ENCODE measurements at places on chromosomes 1 and 21.
A peak's percentile ranks its signal among the peaks of the same experiment; 100 is the strongest.

DNA sequence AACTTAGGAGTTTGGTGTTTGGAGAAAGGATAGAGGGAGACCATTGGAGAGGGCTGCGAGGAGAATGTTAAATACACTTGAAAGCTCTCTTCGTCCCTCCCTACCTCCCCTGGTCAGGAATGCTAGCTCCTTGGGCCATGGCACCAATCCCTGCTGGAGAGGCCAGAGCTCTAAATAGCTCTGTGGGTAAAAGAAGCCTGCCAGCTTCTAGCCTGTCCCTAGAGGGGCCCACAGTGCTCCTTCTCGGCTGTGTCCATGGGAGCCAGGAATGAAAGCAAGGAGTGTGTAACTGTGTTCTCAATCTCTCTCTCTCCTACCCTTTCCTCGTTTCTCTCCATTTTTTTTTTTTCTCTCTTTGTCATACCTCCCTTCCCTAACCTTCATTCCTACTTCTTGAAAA is at the start of gene CCDC190:
Gene CCDC190 (minus strand): TSS at position 75 of the 400 bp plus-strand sequence. CDS start 1,529 bp downstream, outside the sequence.
- no peak for DNase-seq

GRCh38 chr21:17903929-17904639 is 84.9 kb upstream of the C21orf91 start:
- no peak for DNase-seq

- DNase-seq: peak; percentile 71
Observed at GRCh38 chr1:156591432-156592157, at the start of gene NAXE. TSS of gene NAXE (plus strand) at chr1:156591776. CDS start at chr1:156591805, 29 bp downstream.

- DNase-seq: no peak
Observed at GRCh38 chr21:40381111-40381510, 465.8 kb downstream of the DSCAM start.

- no peak for DNase-seq
Observed at GRCh38 chr1:43822040-43822690, 111.4 kb upstream of the ARTN start.

- no peak for DNase-seq
Observed at GRCh38 chr21:15084668-15085067, 19.9 kb upstream of the NRIP1 start.

DNA sequence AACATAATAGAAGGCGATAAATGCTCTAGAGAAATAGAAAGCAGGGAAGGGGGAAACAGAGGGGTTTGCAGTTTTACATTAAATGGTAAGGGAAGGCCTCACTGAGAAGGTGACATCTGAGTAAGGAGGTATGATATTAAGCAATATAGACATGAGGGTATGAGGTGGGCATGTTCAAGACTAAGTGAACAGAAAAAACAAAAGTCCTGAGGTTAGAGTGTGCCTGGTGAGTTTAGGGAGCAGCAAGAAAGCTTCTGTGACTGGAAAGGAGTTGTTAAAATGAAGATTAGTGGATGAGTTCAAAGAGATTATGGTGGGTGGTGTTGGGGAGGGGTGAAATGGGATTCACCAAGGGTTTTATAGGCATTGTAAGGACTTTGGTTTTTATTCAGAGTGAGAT is 8.6 kb downstream of the RPRD2 start:
- DNase-seq: no peak

GRCh38 chr1:167864392-167865032 is 49.4 kb downstream of the ADCY10 start:
- DNase-seq: no peak

GRCh38 chr1:18239671-18240070 is 132.1 kb downstream of the IGSF21 start:
- no peak for DNase-seq

GRCh38 chr1:77370161-77370560 is 88.3 kb downstream of the AK5 start:
- DNase-seq: no peak

DNA sequence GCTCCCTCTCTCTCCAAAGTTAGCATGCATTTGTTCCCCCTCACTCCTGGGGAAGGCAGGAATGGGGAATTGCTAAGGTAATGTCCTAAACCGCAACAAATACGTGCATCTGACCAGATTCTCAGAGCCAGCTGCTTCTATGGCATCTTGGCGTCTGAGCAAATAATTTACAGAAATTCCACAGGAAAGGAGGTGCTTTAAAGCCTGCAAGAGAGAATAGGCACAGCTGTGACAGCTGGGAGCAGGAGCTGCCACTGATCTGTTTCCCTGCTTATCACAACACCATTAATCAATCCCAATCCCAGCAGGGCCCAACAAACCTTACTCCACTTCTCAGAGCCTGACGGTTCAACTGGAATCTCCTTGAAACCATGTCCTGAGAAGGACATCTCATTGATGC is 83.5 kb upstream of the ZNF281 start:
- no peak for DNase-seq

GRCh38 chr1:168112673-168113305 is 23.9 kb downstream of the GPR161 start:
- peak; percentile 59 for DNase-seq

DNA sequence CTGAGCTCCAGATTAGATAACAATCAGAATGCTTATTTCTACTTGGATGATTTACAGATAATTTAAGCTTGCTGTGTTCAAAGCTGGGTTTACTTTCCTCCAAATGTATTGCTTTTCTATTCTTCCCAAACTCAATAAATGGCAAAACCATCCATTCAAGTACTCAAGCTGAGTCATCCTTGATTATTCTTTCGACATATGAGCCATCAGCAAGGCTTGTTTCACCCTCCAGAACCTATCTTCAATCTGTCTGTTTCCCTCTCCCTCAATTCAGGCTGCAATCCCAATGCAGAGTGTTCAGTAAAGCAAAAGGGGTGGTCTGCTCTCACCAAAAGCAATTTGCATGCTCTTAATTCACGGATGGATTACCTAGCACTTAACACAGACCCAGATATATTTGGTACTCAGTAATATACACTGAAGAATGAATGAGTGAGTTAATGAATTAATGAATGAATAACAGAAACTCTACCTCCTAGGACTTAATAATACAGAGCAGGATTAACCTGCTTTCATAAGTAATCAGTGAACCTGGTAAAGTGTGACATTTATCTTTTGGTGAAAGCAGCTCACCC is 41.9 kb downstream of the DDR2 start:
- no peak for DNase-seq

- DNase-seq: no peak
Observed at GRCh38 chr1:198125995-198126735, 30.6 kb upstream of the NEK7 start.

GRCh38 chr1:117070124-117070523 is 10.0 kb downstream of the TTF2 start:
- no peak for DNase-seq

- no peak for DNase-seq
Observed at GRCh38 chr1:31378001-31378400, 5.1 kb upstream of the FABP3 start.

GRCh38 chr21:45505416-45506021 is 36.7 kb downstream of the SLC19A1 start:
- DNase-seq: no peak

- no peak for DNase-seq
Observed at GRCh38 chr1:178470411-178470960, 26.3 kb downstream of the CLEC20A start.

- no peak for DNase-seq
Observed at GRCh38 chr1:210685295-210685650, 356.6 kb downstream of the HHAT start.

DNA sequence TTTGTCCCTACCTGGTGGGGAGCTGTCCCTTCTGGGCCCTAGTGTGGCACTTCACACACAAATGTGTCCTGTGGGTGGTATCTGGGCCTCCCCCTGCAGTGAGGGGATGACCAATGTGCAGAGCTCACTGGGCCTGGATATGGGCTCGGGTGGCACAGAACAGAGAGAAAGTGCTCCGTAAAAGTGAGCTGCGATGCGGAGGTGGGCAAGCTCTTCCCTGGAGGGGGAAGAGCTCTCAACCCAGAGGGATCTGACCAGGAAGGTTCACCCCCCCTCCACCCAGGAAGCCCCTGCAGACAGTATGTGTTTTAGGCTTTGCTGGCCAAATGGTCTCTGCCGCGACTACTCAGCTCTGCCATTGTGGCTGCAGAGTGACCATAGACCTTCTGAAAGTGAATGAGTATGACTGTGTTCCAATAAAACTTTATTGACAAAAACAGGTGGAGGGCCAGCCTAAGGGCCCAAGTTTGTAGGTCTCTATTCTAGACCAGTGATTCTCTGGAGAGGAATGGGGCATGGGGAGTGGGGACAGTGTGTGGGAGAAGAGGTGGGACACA is 8.6 kb upstream of the ITGB2 start:
- DNase-seq: no peak

DNA sequence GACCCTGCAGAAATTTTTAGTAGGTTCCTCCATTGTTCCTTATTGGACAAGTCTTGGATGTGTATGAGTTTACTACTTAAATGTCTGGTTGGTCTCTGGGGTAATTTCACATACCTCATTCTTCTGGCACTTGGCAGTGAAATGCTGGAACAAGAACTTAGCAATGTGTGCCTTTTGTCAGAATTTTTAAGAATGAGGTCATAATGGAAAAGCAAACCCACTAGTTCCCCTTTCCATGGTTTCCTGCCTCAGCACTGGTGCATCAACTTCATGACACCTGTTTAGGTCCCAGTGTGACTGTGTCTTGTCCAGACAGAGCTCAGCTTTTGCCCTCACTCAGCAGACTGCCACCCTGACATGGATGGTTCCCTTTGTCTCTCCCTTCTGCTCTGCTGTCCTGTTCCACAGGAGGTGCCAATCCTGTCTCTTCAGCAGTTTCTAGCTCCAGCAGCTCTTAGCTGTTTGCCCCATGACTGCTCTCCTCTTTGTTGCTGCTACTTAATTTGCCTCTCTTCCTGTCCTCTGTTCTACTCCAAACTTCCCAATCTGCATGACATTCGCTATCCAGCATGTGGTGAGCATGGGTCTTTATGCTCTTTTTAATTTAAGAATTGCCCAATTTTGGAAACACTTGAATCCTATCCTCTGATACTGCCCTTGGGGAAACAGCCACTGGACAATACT is 135.6 kb downstream of the CYYR1 start:
- no peak for DNase-seq

GRCh38 chr1:70536708-70537366 is 125.8 kb downstream of the CTH start:
- no peak for DNase-seq

- no peak for DNase-seq
Observed at GRCh38 chr1:237164406-237165352, 122.7 kb downstream of the RYR2 start.

DNA sequence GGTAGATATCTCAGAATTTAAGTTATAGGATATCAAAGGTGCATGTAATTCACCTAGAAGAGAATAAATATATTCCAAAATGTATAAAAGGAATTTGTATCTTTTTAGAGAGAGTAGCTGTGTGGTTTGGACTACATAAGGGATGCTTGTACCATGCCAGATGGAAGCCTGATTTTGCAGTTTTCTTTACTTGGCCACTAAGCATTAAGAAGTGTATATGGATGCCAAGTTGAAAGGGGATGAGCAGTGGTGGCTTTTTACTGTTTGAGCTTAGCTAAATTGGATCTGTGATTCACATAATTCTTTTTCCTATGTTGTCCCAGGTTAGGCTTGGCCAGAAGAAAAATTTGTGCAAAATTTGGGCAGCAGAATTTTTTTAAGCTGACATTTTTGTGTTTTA is 43.5 kb upstream of the TTLL7 start:
- DNase-seq: no peak

GRCh38 chr21:45427331-45428271 is 22.6 kb downstream of the COL18A1 start:
- DNase-seq: no peak

- DNase-seq: no peak
Observed at GRCh38 chr1:28718586-28719331, 18.0 kb upstream of the YTHDF2 start.

- no peak for DNase-seq
Observed at GRCh38 chr1:26155370-26156284, 3.3 kb upstream of the FAM110D start.

- DNase-seq: peak; percentile 25
Observed at GRCh38 chr1:9654834-9655723, 3.5 kb downstream of the PIK3CD start.

DNA sequence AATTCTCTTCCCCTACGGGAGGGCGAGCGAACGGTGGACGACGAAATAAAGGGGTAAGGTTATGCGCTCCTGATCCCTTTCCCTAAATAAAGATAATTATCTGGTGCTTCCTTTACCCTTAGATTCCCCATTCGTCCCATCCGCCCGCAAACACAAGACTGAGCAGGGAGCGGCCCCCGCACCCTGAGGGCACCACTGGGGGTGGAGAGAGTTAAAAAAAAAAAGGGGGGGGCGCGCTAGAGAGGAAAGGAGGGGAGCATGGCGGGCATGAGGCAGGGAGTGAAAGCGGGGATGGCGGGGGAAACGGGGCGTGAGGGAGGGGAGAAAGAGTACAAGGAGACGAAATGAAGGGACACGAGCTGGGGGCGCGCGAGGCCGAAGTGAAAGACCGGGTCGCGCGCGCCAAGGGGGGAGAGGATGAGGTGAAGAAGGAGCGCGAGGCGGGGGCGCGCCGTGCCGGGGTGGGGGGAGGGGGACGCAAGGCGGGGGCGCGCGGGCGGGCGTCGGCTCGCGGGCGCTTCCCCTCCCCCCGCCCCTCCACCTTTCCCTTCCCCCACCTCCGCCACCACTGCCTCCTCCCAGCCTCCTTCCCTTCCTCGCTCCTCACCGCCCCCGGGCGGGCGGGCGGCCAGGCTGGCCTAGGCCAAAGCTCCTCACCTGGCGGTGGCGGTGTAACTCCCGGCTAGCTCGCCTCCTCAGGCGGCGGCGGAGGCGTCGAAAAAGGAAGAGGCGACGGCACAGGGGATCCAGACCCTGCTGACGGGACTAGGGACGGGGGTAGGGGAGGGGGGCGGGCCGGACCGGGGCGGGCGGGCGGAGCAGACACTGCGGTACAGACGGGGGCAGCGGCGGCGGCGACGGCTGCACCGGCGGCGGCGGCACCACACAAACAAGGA is 448 bp downstream of the GATAD2B start:
- peak; percentile 68 for DNase-seq

DNA sequence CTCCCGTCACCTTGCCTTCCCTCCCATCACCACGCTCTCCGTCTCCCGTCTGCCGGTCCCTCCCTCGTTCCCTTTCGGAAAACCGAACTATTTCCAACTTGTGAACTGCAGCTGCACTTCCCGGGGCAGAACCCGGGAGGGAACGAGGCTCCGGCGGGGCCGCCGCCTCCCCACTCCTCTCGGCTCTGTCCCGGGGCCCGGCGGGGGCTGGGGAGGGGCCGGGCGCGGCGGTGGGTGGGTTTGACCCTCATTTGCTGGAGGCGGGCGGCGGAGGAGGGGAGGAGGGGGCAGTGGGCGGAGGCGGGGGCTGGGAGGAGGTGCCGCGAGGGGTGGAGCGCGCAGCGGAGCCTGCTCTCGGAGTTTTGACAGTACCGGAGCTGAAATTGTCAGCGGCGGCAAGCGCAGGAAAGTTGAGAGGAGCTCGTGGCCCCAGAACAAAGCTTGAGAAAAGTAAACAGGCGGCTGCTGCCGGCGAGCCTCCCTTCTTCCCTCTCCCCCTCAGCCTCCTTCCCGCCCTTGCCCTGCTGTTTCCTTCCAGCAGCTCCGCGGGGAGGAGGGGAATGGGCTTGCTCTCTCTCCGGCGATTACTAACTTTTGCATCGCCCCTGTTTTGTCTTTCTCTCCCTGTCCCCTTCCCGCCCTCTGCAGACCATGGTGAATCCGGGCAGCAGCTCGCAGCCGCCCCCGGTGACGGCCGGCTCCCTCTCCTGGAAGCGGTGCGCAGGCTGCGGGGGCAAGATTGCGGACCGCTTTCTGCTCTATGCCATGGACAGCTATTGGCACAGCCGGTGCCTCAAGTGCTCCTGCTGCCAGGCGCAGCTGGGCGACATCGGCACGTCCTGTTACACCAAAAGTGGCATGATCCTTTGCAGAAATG is 2.9 kb downstream of the LMO4 start:
- DNase-seq: peak; percentile 47

GRCh38 chr1:180533266-180533987 is 25.3 kb upstream of the OVAAL start:
- peak; percentile 64 for DNase-seq

- DNase-seq: no peak
Observed at GRCh38 chr1:26701995-26702679, 6.3 kb downstream of the ARID1A start.

Measured in stimulated activated CD4-positive, alpha-beta T cell treated with anti-CD3 and anti-CD28 coated beads, Interleukin-12 subunit alpha, Interleukin-12 subunit beta, amount 100 ng/mL, for 4 hours (primary cell).